ENCODE measurements at places on chromosomes 16 and 17.

DNA sequence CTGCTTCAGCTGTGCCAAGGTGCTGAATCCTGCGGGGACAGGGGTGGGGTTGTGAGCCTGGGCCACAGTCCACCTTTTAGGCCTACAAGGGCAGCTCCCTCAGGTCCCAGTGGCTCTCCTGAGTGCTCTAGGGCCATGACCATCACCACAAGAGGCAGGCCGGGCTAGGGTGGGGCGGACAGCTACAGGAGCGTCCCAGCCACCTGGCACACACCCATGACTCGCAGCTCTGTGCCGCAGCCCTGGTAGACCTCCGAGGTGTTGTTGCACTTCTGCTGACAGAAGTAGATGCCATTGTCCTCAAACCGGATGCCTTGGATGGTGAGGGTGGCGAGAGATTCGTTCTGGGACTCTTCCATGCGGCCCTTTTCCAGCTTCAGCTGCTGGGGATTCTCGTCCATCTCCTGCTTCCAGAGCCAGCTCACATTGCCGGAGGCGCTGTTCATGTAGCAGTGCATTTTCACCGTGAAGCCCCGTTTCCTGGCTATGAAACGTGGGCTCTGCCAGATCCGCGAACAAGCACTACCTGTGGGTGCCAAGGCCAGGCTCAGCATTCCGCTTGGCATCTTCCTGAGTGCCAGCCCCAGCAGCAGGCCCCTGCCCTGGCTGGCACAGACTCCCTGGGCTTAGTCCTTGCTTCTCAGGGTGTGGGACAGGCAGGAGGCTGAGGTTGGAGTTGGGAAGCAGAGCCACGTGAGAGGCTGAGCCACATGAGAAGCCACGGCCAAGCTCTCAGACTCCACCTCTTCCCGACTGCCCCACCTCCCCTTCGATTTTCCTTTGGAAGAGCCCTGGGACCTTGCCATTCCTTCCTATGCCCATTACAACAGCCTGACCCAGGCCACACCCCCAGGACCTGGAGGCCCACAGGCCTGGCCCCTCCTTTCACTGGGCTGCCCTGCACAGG, 2.0 kb downstream of the CD79B start:
- no peak for DNase-seq

- no peak for DNase-seq
These were observed 510 bp upstream of the RAB40B start for GRCh38 chr17:82698974-82699442.

GRCh38 chr16:68155425-68155824, 70.3 kb downstream of the NFATC3 start:
- no peak for DNase-seq

GRCh38 chr17:66717641-66718058, 117.3 kb upstream of the CACNG5 start:
- no peak for DNase-seq

GRCh38 chr17:46159686-46160085, 33.5 kb downstream of the KANSL1 start:
- peak; percentile 72 for DNase-seq

DNA sequence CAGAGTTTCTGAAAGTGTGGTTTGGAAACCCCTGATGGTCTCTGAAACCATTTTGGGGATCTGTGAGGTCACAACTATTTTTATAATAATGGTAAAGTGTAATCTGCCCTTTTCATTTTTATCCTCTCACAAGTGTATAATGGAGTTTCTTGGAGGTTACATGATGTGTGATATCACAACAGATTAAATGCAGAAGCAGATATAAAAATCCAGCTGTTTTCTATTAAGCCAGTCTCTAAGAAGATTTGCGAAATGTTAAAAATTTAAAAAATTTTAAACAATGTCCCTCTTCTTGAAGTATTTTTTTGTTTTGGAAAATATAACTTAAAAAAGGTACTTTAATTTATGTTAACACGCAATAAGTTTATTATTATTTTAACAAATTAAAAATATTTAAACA, 48.7 kb downstream of the RPGRIP1L start:
- DNase-seq, result peak; percentile 62

- DNase-seq, result peak; percentile 94
These were observed 17.9 kb upstream of the NSMCE1 start for GRCh38 chr16:27286451-27286850.

- DNase-seq, result no peak
These were observed 251 bp upstream of the HSF5 start for GRCh38 chr17:58488428-58488890.

GRCh38 chr17:59174671-59175070, 19.1 kb downstream of the PRR11 start:
- DNase-seq, result no peak

DNA sequence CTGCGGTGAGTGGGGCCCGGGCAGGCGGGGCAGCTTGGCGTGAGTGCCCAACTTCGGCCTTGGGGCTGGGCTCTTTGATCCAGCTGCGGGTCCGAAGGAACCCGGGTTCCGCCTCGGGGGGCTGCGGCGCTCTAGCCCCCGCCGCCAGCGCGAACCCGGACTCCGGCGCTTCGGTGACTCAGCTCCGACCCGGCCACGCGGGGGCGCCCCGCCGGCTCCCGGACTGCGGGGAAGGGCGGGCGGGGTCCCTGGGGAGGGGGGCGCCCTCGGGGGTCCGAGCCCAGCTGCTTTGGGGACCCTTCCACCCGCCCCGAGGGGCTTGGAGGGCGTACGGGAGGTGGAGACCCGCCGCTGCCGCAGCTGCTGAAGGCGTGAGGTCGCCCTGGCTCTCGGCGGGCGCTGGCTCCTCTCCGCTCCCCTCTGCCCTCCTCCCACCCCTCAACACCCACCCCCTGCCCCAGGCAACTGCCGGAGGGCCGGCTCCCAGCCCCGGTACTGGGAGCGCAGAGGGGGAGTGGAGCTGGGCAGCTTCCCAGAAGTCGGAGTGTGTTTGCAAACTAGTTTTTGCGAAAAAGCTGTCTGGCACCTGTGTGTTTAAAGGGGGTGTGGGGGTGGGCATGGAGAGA, 516 bp downstream of the CPNE2 start:
- no peak for DNase-seq

DNA sequence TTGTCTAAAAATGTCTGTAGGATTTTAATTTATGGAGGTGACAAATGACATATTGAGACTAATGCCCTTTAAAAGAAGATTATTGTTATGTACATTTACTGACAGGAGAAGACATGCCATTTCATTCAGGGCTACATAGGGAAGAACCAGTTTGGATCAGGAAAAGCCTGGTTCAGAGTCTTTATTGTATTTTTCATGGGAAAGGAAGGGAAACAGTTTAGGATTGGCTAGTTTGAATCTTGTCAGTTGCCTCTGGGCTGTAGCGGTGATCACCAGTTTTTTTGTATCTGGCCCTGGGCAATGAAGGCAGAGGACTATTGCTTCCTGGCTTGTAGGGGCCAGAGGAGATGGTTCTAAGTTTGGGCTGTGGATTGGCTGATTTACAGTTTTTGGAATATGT, 31.8 kb downstream of the NSRP1 start:
- no peak for DNase-seq

- DNase-seq, result peak; percentile 76
These were observed 30.9 kb upstream of the GCSH start for GRCh38 chr16:81127051-81127450.

DNA sequence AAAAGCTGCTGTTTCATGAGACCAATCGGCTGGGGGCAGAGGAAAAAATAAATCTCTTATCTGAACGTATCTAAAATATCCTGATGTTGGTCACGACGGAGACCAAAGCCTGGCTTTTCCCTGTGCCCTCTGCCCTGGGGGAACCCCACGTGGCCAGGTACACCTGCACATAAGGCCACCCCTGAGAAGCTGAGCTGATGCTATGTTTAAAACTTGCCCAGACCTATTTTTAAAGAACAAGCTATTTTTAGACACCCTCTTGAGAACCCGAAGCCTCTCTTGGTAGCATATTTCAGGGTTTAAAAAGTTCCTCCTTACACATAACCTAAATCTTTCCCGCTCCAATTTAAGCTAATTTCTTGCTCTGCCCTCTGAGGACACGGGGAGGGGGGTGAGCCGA, 210.4 kb downstream of the GSG1L start:
- DNase-seq, result no peak

DNA sequence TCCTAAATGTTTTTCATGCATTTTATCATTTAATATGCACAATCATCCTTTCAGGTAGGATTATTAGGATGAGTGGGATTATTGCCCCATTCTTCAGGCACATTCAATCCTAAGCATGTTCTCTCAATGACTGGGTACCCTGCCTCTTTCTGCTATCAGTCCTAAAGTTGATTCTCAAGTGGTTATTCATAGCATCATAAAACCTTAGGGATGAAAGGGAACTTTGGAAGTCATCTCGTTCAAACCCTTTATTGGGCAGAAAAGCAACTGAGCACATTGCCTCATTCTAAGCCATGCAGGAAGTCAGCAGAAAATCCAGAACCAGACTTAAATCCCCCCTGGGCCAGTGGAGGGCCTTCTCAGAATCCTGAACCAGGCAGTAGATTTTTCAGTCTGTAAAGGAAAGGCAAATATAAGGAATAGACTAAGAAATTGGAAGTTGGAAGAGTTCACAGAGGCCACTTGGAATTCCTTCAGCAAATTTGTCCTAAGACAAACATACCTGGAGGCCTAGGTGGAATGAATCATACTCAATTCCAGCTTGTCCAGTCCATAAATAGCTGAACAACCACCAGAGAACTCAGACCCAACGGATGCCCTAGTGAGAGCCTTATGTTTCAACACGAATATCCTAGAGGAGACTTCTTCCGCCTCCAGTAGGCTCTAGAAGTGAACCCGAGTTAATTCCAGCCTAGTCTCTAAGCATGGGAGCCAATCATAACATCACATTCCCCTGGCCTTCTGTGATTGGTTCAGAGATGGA, 62.7 kb downstream of the IRX6 start:
- no peak for DNase-seq

DNA sequence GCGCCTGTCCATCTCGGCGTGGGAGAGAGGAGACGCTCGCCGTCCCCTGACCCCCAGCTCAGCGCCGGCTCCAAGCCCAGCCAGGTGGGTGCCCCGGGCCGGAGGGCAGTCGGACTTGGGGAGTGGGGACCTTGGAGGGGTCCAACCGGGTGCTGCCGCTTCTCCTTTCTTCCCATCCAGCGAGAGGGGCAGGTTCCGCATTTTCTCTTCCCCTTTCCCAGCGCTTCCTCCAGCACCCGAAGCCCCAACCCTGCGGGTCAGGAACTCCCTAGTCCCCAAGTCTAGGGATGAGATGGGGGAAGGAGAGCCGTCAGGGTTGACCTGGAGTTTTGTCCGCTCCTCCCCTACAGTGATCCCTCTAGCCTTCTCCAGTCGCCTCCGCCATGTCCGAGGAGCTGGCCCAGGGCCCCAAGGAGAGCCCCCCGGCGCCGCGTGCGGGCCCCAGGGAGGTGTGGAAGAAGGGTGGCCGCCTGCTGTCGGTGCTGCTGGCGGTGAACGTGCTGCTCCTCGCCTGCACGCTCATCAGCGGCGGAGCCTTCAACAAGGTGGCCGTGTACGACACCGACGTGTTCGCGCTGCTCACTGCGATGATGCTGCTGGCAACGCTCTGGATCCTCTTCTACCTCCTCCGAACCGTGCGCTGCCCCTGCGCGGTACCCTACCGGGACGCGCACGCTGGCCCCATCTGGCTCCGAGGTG, at the start of gene OTOP2:
OTOP2 (plus strand) TSS at position 24 of the 699 bp plus-strand sequence; CDS start at position 384, 360 bp downstream.
- DNase-seq, result no peak

GRCh38 chr16:3242709-3243108, 7.8 kb upstream of the ZNF200 start:
- no peak for DNase-seq

DNA sequence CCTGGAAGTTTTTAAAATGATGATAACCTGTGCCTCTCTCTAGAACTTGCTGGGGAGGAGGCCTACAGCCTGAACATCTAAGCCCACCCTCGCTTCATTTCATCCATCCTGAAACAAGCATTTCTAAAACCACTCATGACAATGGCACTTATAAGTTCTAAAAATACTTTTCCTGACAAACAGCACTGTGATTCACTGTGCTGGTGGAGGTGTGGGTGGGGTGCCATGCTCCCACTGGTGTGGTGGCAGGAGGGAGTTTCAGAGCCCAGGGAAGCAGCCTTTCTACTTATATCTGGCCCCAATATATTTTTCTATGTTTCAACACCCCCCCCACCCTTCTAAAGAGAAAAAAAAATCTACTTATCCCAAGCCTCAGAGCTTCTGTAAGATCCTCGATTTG, 52.6 kb downstream of the RAB11FIP4 start:
- DNase-seq, result peak; percentile 21

- no peak for DNase-seq
These were observed 928 bp downstream of the CASKIN2 start for GRCh38 chr17:75514299-75514918.

- no peak for DNase-seq
These were observed 192.9 kb downstream of the MAF start for GRCh38 chr16:79407461-79408135.

DNA sequence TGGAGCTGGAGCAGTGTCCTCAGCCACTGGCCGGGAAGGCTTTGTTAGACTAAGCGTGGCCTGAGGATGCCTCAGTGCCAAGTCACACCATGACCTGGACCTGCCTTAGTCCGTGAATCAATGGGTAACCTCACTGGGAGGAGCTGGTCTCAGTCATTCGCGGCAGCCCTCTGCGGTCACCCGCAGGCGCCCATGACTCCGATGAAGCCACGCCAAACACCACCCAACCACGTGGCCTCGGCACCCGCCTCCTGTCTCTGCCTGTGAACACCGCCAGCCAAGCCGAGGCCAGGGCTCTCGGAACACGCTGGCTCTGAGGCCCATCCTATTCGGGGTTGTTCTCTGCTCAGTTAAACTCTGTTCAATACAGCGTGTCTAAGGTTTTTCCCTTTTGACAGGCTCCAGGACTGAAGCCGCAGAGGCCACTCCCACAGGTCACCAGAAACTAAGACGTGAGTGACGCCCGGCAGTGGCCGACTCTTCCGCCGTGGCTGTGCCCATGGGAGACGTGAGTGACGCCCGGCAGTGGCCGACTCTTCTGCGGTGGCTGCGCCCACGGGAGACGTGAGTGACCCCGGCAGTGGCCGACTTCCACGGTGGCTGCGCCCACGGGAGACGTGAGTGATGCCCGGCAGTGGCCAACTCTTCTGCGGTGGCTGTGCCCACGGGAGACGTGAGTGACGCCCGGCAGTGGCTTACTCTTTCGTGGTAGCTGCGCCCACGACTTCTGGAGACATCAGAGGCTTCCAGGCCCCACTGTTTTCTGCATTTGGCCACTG, 16.8 kb upstream of the PABPN1L start:
- DNase-seq, result no peak

- DNase-seq, result no peak
These were observed 52.9 kb downstream of the SNX11 start for GRCh38 chr17:48160177-48161081.

GRCh38 chr17:30545024-30545423, 67.8 kb downstream of the GOSR1 start:
- DNase-seq, result no peak

All from AG10803 (cell line).